ENCODE measurements at places on chromosomes 5 and 9.

DNA sequence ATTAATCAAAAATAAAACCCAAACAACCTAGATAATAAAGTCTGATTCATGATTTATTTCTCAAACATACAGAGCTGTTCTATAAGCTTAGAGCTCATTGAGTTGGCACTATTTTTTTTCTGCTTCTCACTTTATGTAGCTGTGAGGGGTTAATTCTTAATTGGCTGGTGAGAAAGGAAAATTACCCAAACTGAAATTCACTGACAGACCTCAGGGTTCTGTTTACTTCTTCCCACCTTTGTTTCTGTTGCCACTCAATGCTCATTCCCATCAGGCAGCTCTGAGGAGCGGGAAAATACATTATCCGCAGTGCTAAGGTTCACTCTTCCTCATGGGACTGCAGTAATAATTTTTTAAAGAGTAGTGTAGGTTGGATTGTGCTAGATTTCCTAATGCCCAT, 139.9 kb downstream of the KCTD16 start:
- DNase-seq, result no peak

- DNase-seq, result no peak
Observed at GRCh38 chr5:146751781-146752401, 126.7 kb downstream of the PPP2R2B start.

DNA sequence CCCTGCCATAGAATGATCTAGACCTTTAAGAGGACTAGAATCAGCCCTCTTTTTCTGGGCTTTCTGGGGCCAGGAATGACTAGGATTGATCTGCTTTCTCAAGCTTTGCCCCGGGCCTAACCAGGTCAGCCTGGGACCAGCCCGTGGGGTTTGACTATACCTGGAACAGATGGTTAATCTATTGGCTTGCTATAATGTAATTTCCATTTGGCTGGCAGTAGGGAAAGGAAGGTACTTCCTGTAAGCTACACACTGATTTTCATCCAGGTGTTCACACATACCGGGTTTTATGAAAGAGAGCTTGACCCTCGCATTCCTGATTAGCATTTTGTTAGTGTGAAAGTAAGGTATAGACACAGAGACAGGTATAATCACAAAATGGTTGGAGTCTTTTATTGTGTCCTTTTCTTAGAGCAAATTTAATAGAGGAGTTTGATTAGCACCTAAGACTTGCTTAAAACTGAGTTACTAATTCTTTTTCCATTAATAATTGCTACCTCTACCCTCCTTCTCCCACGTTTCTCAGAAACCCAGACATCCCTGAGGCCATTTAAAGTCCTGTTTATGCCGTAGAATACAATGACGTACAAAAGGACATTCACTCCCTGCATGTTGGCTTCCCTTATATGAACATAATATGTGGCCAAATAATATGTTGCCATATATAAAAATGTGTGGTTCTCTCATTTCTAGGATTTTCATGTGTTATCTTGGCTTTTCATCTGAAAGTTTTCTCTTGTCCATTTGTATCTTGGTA, 17.3 kb downstream of the LNPEP start:
- DNase-seq, result no peak

DNA sequence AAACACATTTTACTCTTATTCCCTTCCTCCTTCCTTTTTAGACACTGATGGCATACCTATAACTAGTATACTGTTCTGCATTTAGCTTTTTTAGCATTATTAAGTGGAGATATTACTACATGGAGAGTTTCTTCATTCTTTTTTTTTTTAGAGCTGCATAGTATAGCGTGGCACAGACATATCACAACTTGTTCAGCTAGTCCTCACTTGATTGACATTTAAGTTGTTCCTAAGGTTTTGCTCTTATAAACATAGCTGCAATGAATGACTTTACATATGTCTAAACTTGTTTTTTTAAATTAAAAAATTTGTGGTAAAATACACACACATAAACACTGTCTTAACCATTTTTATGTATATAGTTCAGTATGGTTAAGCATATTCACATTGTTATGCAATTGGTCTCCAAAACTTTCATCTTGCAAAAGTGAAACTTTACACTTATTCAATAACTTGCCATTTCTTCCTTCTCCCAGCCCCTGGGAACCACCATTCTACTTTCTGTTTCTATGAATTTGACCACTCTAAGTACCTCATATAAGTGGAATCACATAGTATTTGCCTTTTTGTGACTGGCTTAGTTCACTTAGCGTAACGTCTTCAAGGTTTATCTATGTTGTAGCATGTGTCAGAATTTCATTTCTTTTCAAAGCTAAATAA, 48.7 kb downstream of the ANKDD1B start:
- DNase-seq, result no peak

- DNase-seq, result no peak
Observed at GRCh38 chr5:125558466-125558865, 812.0 kb upstream of the ZNF608 start.

DNA sequence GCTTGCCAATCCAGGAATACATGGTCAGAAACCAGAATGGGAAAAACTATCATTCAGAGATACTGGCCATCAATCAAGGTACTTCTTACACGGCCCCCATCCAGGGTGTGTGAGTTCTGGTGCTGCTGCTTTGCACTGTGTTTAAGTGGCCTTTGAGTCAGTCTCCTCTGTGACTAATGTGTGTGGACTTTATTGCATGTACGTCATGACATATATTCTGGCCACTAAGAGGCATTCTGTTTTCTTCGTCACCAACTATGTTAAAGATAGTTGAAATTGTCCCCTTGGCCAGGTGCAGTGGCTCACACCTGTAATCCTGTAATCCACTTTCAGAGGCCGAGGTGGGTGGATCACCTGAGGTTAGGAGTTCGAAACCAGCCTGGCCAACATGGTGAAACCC, 8.5 kb downstream of the EXOSC3 start:
- no peak for DNase-seq

All from iPS DF 19.7 (cell line).